ENCODE measurements at places on chromosomes 7 and 10.

GRCh38 chr10:122144199-122144598, 126.9 kb upstream of the BTBD16 start:
- no peak for DNase-seq

GRCh38 chr7:17854261-17855047, 85.8 kb downstream of the SNX13 start:
- DNase-seq = no peak

- peak; percentile 55 for DNase-seq
Measured at GRCh38 chr7:101362334-101363195, at the start of gene COL26A1. Gene COL26A1, plus strand, starts transcription at chr7:101362875. Its CDS starts 158 bp downstream, at chr7:101363033.

DNA sequence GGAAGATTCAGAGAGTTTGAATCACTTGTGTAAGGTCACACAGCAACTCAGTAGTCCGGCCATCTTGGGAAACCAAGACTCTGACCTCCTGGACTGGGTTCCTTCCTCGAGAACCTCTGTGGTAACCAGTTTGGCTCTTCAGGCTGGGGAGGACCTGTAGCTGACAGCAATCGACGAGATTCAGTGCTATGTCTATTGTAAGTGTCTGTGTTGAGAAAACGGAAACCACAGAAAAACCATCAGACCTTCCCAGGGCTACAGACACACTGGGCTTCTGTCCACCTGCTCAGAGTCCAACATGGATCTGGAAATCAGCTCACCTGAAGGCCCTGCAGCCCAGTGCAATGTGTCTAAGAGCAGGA, 403.7 kb downstream of the RPS24 start:
- no peak for DNase-seq

DNA sequence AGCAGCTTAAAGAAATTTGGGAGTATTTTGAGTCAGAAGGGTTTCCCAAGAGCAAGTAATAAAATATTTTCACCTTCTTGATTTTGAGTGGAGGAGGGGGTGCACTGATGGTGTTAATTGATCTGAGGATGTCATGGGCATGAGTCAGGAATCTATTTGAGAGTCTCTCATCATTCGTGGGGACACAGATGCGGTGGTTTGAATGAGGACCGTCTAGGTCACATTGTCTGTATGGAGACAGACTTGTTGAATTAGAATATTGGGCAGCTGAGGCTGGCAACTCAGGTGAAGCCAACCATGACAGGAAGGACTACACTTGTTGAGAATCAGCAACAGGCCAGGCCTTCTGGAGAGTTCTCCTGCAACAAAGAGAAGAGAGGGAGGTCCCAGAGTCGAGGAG, 127.0 kb downstream of the INSYN2A start:
- DNase-seq = no peak

DNA sequence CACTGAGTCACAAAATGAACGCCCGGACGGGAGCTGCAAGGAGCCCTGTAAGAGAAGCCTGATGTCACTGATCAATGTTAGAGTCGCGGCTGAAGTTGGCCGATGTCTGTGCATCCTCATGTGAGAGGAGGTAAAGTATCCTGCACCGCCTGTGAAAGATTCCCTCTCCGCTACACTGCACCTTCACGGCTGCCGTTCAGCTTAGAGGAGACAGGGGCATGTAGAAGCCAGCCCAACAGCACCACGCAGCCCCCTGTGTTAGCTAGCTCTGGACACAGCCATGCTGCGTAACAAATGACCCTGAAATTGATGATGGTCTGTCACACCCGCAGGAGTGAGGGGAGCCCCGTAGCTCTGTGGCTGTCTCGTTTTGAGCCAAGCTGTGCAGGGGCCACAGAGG, 81.5 kb upstream of the DIP2C start:
- DNase-seq = no peak

GRCh38 chr10:29691564-29692072, 56.8 kb upstream of the SVIL start:
- DNase-seq = no peak

DNA sequence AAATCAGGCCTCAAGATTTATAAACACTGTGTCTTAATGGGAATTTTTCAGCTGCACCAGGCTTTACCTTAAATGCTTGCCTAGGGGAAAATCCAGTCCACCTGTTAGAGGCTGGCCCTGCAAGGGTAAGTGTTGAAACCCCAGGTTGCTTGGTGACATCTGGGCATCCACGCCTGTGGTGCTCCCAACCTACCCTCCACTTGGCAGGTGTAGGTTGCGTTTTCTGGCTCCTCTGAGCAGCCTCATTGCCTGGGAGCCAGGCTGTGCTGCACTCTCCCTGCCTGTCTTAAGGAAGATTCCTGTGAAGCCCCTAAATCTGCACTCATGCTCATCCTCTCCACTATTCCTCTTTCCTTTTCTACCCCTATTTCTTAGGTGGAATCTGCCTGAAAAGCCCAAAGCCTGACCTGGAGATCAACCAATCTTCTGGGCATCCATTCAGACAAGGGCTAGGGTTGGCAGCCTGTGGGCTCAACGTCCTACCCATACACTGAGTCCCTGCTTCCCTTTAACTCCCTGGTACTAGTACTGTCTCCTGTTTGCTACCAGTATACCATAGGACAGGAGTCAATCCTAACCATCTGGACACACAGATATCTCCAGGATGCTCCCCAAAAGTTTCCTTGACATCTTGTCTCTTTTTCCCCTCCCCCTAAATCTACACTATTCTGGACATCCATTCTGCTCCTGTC, 150.4 kb downstream of the PDE1C start:
- no peak for DNase-seq

DNA sequence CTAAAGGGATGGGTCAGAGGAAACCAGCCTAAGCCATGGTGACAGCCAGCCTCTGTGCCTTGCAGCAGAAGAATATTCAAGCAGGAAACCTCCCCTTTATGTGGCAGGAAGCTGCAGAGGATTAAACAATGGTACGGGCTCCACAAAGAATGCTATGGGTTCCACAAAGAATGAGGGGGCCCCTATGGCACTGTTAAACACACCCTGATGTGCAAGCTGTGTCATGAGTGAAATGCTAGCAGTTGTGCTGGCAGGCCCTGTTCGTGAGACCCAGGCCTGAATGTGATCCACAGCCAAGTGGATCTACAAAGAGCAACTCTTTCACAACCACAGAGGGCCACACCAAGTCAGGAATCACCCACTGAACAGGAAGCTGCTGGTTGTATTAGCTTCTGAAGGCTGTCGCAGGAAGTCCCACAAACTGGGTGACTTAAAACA, 68.9 kb downstream of the MYOF start:
- DNase-seq = no peak

- DNase-seq = no peak
Measured at GRCh38 chr7:121113288-121113687, 124.8 kb downstream of the CPED1 start.

DNA sequence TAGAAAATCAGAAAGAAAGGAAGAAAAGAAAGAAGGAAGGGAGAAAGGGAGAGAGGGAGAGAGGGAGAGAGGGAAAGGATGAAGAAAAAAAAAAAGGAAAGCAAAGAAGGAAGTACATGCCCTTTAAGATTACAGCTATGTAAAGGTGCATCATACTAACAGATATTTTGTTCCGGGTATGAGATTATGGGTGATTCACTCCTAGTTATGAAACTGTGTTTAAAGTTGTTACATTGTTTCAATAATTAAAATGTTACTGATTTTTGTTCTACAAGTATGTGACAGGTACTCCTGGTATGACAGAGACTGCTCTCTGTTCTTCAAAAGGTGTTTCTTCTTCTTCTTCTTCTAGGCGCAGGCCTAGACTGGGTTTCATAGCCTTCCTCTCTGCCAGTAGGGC, 808.9 kb downstream of the GRID1 start:
- DNase-seq = no peak

DNA sequence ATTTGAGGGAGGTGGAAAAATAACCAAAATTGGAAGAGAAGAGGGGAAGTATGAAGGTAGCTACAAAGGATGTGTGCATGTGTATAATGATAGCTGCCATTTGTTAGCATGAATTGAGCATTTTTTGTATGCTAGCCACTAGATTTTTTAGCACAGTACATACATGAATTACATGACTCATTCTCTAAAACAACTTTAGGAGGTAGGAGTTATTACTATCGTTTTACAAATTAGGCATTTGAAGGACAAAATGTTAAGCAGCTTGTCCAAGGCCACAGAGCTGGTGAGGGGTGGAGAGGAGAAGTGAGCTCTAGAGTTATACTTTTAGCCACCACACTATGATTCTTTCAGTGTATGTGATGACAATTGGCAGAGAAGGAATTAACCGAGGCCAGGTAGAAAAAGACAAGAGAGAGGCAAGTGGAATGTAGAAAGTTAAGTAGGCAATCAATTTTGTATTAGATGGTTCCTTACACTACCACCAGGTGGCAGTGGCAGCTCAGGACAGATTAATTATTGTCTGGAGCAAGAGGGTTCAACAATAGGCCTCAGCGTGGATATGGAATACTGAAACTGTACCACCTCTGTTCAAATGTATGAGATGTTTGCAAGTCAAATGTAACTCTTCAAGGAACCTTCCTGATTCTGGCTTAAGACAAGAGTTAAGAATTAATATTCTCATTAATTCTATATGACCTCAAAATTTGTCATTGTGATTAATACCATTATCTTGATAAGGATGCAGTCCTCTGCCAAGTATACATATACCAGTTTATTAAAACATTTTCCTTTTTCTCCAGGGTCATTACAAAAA, 128.0 kb downstream of the MBL2 start:
- DNase-seq = peak; percentile 50

- no peak for DNase-seq
Measured at GRCh38 chr10:77504196-77504872, 133.3 kb downstream of the KCNMA1 start.

- no peak for DNase-seq
Measured at GRCh38 chr10:47121336-47121735, 178.7 kb upstream of the GDF10 start.

GRCh38 chr7:144026203-144026883, 22.4 kb upstream of the OR2A5 start:
- DNase-seq = no peak

- no peak for DNase-seq
Measured at GRCh38 chr7:123601530-123601929, at the start of gene ASB15. Gene ASB15, plus strand, starts transcription at chr7:123601821. Its CDS starts 12,682 bp downstream, at chr7:123614503.

GRCh38 chr7:100674411-100675104, 1.0 kb downstream of the GNB2 start:
- no peak for DNase-seq

- no peak for DNase-seq
Measured at GRCh38 chr10:130932326-130933007, 379.1 kb downstream of the TCERG1L start.

DNA sequence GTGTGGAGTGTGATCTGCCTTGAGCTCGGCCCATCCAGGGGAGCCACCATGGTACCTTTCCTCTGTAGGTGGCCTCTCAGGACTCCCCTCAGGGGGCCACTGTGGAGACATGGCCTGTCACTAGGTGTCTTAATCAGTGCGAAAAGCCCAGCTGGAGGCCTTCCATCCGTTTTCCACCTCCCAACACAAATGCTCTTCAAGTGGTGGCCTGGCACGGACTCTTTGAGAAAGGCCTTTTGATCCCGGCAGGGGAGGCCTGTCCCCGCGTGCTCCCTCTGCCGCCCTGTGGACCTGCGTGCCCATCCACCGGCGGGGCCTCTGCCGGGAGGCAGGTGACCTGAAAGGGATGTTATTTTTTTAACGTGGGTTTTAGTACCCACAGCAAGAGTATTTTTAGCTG, 149.5 kb downstream of the RGS10 start:
- DNase-seq = no peak

GRCh38 chr7:23445326-23445725, 25.0 kb downstream of the IGF2BP3 start:
- DNase-seq = no peak

- no peak for DNase-seq
Measured at GRCh38 chr10:69780077-69780476, 21.6 kb upstream of the COL13A1 start.

- no peak for DNase-seq
Measured at GRCh38 chr7:122637784-122638183, 61.1 kb downstream of the RNF133 start.

DNA sequence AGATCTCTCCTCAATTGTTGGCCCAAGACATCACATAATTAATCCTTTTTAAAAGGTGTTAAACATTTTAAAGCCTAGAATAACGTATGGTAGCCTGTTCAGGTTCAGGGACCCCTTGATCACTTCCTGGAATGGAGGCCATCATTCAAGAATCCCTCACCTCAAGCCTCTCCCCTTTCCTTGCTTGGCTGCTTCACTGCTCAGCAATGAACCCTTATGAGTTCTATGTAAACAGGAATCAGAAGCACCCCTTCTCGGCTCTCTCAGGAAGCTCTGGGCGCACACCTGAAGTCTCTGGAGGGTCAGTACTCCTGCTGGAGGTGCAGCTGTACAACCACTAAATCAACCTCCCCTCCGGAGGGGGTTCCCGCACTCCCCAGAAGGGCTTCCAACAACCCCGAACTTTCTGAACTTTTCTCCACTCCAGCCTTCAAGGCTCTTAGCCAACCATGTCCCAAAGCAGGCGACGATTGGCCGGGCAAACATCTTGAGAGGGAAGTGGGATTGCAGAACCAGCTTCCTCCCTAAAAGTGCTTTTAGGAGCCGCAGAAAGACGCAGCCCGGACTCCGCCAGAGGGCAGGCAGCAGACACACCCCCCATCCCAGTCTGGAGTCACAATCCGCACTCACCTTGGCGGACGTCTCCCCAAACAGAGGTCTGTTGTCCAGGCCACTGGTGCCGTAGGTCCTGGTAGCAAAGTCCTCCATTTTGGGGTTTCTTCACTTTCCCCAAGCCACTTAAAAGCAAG, 562 bp downstream of the TMEM243 start:
- DNase-seq = no peak

GRCh38 chr7:71208881-71209280, 76.9 kb downstream of the GALNT17 start:
- DNase-seq = no peak

DNA sequence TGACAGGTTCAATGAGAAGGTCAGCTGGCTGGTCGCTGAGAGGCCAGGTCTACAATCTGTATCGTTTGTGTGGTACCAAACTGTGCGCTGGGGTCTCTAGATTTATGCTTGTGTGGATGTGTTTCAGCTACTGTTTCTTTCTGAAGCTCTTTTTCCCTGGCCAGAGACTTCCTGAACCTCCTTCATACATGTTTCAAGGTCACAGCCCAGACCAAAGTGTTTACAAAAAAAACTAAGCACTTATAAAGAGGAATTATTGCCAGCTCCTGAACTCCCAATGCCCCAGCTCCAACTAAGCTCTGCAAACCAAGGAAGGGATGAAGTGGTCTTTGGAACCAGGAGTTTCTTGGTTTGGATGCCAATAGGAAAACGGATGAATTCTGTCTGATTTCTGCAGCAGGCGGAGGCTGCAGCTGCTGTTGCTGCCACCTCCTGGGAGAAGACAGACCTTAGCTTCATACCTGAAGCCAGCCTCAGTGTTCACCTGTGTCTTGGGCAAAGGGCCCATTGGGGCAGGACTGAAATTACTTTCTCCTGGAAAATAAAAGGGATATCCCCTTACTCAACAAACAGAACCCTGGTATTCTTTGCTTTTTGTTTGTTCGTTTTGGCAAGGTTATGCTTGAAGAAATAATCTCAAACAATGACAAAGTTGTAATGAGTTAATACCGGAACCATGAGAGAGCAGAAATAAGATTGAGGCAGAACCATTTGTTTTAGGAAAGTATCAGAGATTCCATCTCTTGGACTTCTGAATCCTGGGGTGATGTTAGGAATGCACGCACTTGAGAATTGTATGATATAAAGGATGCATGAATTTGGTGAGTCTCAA, 24.6 kb upstream of the MKLN1 start:
- DNase-seq = no peak
